Sciatic nerve (tissue), 2 donors: ENCODE measurements at places on chromosomes 16 and 17. TPM values are rescaled to one million over a fixed set of nuclear protein-coding genes. Genes with fewer than 3 reads are reported as not detected.
A peak's percentile ranks its signal among the peaks of the same experiment; 100 is the strongest.

DNA sequence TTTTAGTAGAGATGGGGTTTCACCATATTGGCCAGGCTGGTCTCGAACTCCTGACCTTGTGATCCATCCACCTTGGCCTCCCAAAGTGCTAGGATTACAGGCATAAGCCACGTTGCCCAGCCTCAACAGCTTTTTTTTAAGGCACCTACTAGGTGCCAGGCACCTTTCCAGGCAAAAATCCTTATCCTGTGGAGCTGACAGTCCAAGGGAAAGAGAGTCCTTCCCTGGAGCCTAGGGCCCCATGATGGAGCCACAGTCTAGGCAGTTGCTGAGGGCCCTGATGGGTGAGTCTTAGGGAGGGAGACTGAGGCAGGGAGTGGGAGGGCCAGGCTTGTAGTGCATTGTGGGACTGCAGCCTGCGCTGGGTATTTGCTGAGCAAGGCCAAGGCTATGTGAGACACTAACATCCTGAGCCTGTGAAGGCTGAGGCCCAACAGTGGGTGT lies 79.6 kb upstream of the TOB1 start:
- DNase-seq: peak; percentile 44

Gene DOC2A
- 0.67 TPM for total RNA-seq

DNA sequence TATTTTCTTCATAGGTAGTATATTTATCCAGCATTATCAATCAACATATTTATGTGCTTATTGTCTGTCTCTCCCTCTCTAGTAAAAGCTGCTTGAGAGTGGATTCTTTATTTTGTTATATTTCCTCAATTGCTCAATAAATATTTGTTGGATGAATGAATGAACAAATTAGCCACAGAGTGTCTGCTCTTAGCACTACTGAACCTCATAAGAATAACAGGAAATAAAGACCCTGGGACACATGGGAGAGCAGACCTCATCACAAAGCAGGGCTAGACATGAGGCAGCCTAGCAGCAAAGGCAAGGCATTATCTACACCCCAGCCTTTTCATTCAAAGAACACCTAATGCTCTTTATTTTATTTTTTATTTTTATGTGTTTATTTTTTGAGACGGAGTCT lies 34.9 kb upstream of the TANC2 start:
- DNase-seq: no peak

GRCh38 chr17:354651-355556 lies 2.3 kb upstream of the RPH3AL start:
- DNase-seq: no peak
